Naive thymus-derived CD8-positive, alpha-beta T cell (primary cell): ENCODE measurements at places on chromosomes 7 and 10. TPM values are rescaled to one million over a fixed set of nuclear protein-coding genes. Genes with fewer than 3 reads are reported as not detected.

DNA sequence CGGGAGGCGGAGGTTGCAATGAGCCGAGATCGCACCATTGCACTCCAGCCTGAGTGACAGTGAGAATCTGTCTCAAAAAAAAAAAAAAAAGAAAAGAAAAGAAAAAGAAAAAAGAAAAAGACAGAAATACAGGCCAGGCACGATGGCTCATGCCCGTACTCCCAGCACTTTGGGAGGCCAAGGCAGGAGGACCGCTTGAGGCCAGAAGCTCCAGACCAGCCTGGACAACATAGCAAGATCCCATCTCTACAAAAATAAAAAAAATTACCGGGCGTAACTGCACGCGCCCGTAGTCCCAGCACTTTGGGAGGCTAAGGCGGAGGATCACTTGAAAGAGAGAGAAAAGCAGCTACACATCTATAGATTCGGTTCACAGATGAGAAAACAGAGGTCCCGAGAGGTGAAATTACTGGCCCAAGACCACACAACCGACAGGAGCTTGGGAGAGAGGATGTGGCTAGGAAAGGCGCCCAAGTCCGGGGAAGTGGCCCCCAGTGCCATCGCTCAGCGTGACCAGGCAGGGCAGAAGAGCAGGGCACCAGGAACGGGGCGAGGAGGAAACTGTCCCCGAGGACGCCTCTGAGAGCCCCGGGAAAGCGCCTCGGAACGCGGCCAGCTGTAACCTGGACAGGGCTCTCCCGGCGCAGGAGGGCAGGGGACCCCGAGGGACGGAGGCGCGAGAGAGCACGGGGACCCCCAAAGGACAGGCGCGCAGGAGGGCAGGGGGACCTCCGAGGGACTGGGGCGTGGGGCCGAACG, 612 bp downstream of the SNX8 start:
- H3K27ac ChIP-seq = peak overlapping the region; percentile 86
- no peaks in the 10 kb centered on the region for H3K27me3 ChIP-seq
- H3K36me3 ChIP-seq = no peaks in the 10 kb centered on the region
- peak overlapping the region; percentile 87 for H3K4me3 ChIP-seq
- no peak for DNase-seq

DNA sequence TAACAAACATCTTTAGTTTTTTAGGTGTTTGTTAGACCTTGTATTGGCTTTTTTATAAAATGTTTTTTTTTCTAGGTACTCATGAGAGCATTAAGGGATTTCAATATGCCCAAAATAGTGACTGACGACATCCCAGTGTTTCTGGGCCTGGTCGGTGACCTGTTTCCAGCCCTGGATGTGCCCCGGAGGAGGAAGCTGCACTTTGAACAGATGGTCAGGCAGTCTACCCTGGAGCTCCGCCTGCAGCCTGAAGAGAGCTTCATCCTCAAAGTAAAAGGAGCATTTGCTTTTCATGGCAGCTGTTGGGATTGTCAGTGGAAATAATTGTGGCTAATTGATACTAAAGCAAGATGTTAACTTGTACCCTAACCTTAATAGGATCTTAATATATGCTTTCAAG, 161.5 kb downstream of the DNAH11 start:
- no peaks in the 10 kb centered on the region for H3K4me1 ChIP-seq
- no peak overlapping the region for H3K4me3 ChIP-seq
- H3K27me3 ChIP-seq = no peaks in the 10 kb centered on the region
- H3K36me3 ChIP-seq = no peaks in the 10 kb centered on the region

KLF6 gene
- 147 TPM for total RNA-seq

GRCh38 chr7:32496052-32496813, 944 bp downstream of the AVL9 start:
- H3K27ac ChIP-seq = peak overlapping the region; percentile 97
- no peaks in the 10 kb centered on the region for H3K27me3 ChIP-seq
- no peaks in the 10 kb centered on the region for H3K36me3 ChIP-seq
- H3K4me1 ChIP-seq = peaks cover 14% of the 10 kb centered on the region
- H3K4me3 ChIP-seq = peak overlapping the region; percentile 91
- no peak for DNase-seq

DNA sequence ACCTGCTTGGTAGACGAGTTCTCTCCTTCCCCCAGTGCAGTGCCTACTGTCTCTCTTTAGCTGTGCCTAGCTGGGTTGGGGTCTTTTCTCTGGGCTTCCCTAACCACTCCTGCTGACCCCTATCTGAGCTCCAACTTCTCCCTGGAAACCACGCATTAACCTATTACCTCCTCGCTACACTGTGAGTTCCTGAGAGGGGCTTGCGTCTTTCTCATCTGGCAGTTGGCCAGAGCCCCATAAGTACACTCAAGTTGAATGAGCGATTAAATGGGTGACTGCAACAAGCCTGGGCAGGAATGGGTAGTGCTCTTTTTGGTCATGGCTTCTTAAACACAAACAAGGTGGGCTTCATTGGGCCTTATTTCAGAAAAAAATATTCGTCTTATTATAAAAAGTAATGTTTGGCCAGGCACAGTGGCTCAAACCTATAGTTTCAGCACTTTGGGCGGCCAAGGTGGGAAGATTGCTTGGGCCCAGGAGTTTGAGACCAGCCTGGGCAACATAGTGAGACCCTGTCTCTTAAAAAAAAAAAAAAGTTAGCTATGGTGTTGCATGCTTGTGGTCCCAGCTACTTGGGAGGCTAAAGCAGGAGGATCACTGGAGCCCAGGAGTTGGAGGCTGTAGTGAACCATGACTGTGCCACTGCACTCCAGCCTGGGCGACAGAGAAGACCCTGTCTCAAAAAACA, 41.4 kb downstream of the SYPL1 start:
- peak overlapping the region; percentile 84 for H3K4me3 ChIP-seq
- H3K27ac ChIP-seq = peak overlapping the region; percentile 96
- H3K36me3 ChIP-seq = no peaks in the 10 kb centered on the region
- DNase-seq = no peak
- H3K27me3 ChIP-seq = no peaks in the 10 kb centered on the region
- H3K4me1 ChIP-seq = peaks cover 53% of the 10 kb centered on the region

- no peak overlapping the region for H3K27ac ChIP-seq
- no peak for DNase-seq
- peaks cover 16% of the 10 kb centered on the region for H3K27me3 ChIP-seq
- no peaks in the 10 kb centered on the region for H3K36me3 ChIP-seq
- no peaks in the 10 kb centered on the region for H3K4me1 ChIP-seq
Measured at GRCh38 chr10:8581521-8582225, 527.2 kb downstream of the GATA3 start.

DNA sequence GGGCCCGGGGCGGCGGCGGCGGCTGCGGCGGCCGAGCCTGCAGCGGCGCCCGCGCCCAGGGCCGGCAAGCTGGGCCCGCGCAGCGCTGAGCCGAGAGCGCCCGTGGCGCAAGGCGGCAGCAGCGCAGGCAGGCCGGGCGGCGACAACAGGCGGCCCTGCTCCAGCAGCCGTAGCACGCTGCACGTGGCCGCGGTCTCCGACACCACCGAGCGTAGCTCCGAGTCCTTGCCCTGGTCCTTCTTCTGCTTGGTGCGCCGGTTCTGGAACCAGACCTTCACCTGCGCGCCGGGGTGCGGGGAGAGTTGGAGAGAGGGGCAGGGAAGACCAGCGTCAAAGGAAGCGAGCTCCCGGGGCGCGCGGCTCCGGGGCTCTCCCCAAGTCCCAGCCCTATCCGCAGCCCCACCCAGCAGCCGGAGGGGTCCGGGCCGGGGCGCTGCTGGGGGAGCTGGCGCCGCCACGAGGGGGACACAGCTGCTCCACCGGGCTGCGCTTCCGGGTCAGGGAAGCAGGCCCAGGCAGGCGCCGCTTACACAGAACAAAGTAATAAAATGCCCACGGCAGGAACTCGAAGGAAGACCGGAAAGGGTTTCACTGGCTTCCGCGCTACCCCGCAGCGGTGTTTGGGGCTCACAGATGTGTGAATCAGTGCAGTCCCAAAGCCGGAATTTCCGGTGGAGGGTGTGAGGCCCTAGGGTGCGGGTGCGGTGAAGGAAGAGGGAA, 3.6 kb downstream of the VAX1 start:
- H3K27me3 ChIP-seq = peaks cover 93% of the 10 kb centered on the region
- no peak overlapping the region for H3K4me3 ChIP-seq
- no peak for DNase-seq
- peaks cover 56% of the 10 kb centered on the region for H3K4me1 ChIP-seq
- no peak overlapping the region for H3K27ac ChIP-seq

DNA sequence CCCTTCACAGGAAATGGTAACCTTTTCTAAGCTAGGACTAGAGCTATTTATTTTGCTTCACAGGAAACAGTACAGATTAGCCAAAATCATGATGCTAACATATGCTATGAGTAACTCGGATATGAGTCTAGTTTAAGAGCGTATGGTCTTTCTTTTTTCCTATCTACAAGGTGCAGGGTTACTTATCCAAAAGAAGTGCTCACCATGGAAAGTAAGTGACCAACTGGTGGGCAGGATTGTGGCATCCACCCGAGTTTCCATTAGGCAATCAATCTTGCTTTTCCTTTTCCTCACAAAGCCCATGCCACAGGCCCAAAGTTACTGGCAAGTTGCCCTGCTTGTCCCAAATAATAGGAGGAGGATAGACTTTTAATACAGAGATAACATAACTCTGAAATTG, 765.1 kb upstream of the POM121L12 start:
- H3K4me1 ChIP-seq = no peaks in the 10 kb centered on the region
- DNase-seq = no peak
- no peaks in the 10 kb centered on the region for H3K36me3 ChIP-seq
- no peak overlapping the region for H3K4me3 ChIP-seq

DNA sequence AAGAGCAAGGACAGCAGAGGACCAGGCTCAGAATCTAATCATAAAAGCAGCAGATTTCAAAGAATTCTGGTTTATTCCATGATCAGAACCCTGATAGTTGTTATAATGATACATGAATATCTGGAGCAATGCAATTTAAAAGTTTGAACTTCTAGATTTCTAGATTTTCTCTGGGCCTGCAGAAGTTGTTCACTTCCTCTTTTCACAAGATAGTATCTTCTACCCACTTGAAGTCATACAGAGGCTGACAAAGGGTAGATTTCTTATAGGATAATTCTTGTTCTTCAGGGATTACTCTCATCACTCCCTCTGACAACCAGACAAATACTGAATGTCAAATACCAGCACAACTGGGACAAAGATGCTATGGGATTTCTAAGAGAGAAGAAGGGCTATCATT, 320.0 kb upstream of the ETV1 start:
- H3K36me3 ChIP-seq = no peaks in the 10 kb centered on the region
- DNase-seq = no peak
- H3K4me1 ChIP-seq = no peaks in the 10 kb centered on the region

DNA sequence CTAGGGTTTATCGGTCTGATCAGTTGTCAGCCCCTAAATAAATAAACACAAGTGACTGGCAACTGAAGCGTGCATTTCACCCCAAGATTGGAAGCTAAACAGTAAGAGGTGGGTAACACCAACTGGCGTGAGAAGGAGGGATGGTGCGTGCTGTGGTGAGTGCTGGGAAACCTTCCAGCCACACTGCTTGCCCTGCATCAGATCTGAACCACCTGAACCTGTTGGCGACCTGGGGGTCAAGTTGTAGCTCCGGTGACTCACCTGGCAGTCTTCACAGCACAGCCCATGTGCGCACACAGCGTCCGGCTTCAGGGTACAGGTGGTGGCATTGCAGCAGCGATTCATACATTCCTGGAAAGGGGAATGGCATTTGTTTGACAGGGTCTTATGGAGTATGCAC, 170.1 kb downstream of the FANK1 start:
- no peak for DNase-seq
- H3K36me3 ChIP-seq = no peaks in the 10 kb centered on the region
- H3K27ac ChIP-seq = no peak overlapping the region
- H3K4me3 ChIP-seq = no peak overlapping the region

DNA sequence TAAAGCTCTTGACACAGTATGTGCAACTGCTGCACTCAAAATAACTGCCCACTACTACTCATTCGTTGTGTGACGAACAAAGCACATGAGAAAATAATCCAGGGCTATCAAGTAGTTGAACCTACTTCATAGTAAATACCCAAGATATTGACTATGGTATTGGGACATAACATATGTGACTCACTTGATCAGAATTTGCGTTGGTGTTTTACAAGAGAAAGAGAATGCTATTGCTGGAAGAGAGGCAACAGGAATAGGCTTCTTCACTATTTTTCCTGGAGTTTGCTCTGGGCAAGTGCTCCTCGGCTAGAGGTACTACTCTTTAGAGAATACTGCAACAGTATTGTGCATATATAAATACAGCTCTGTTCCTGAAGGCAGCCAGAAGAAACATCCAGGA, 2.5 kb downstream of the DGKB start:
- no peak overlapping the region for H3K4me3 ChIP-seq
- H3K27ac ChIP-seq = no peak overlapping the region

AHCYL2 gene
- 19.3 TPM for total RNA-seq

DNA sequence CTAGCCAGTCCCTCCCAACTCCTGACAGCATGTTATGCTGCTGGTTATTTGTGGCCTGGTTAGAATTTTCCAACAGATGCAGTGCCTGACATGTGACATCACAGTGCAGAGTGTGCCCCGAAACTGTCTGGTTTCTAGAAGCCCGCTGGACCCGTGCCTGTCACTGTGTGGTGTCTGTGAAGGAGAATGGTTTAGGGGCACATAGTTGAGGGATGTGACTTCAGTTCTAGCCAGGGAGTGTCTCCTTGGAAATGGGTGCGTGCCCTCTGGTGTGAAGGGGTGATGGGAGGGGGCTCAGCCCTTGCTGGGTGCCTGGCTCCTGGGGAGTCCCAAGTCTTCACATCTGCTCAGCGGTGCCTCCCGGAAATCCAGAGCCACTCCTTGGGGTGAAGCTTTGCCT, 303.6 kb downstream of the GLRX3 start:
- H3K27me3 ChIP-seq = peaks cover 5% of the 10 kb centered on the region
- no peak overlapping the region for H3K27ac ChIP-seq
- H3K4me1 ChIP-seq = no peaks in the 10 kb centered on the region
- no peaks in the 10 kb centered on the region for H3K36me3 ChIP-seq
- no peak for DNase-seq

DNA sequence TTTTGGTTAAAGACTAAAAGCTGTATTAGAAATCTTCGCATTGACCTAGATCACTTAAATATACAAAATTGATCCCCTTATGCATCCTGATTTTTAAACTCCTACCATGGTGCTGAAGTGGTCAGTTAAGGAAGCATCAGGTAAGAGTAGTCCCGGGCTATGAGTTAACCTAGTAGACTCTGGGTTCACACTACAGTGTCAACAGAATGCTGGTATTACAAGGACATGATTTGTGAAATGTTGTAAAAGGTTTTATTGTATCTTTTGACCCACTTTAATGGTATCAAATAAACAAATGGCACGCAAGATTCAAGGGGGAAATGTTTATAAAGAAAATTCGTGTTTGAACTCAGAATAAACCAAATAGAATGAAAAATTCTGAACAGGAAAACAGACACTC, 36.8 kb downstream of the RTKN2 start:
- no peaks in the 10 kb centered on the region for H3K36me3 ChIP-seq
- DNase-seq = no peak
- H3K27me3 ChIP-seq = no peaks in the 10 kb centered on the region
- H3K4me3 ChIP-seq = no peak overlapping the region
- H3K27ac ChIP-seq = no peak overlapping the region
- peaks cover 4% of the 10 kb centered on the region for H3K4me1 ChIP-seq

KEL gene
- 0.70 TPM for total RNA-seq

DNA sequence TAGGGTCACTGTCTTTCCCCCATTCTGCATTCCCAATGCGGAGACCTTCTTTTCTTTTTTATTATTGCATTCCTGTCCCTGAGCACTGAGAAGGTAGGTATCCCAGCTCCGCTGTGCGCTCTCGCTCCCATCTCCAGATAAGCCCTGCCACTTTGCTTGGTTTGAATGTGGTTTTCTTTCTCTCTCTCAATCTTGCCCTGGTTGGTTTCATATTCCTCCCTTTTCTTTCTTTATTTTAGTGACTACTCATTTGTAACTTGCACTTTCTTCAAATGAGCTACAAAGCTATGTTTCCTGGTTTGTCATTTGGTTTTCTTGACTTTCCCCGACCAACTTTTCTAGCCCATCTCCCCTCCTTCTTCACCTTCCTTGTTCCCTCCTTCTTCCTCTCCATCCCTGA, 29.0 kb upstream of the HSPB1 start:
- H3K4me3 ChIP-seq = no peak overlapping the region
- DNase-seq = no peak
- peaks cover 5% of the 10 kb centered on the region for H3K4me1 ChIP-seq
